HuH-7 (cell line): ENCODE measurements at places on chromosomes 1 and 21.

DNA sequence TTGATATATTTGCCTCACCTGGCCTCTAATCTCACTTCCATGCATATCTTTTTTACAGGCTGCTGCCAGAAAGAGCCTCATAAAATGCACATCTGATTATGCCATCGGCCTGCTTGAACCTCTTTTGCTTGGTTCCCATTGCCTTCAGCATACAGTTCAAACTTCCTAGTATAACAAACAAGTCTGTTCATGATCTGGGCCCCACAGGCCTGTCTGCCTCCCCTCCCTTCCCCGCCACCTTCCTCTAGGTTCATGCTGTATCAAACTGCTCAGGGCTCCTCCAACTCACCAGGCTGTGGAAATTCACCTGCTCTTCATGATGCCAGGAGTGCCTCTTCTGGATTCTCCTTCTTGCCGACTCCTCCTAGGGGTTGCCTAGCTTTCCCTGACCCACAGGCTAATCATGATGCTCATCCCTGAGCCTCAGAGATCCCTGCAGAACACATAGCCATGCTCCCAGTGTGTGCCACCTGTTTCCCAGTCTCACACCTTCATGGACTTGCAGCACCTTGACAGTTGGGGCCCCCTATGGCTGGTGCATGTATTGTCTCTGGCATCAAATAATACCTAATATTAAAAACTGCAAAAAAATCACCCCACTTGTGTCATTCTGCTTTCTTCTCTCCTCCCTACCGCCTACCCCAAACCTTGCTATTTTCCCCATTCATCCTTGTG lies 33.7 kb upstream of the CD2 start:
- DNase-seq: no peak

DNA sequence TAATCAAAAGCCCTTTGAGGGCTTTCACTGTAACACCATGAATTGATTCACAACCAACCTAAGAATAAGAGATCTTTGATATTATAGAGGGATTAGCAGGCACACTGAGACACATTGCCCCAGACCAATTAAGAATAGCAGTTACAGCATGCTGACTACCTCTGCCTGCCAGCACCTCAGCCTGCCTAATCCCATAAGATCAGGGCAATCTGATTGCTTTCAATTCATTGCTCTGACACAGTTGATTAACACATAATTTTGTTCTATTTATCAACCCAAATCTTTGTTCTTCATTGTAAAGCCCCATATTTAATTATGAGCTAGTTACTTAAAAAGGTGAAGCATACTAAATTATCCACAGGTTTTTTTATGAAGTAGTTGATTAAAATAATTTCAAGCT lies 548.8 kb upstream of the ZP4 start:
- no peak for DNase-seq

GRCh38 chr1:160777486-160778089 lies 18.4 kb upstream of the LY9 start:
- DNase-seq: peak; percentile 51

DNA sequence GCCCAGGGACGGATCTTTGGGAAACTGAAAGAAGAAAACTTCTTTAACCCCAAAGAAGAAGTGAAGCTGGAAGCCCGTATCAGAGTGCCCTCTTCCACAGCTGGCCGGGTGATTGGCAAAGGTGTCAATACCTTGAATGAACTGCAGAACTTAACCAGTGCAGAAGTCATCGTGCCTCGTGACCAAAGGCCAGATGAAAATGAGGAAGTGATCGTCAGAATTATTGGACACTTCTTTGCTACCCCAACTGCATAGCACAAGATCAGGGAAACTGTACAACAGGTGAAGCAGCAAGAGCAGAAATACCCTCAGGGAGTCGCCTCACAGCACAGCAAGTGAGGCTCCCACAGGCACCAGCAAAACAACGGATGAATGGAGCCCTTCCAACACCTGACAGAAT lies 114.0 kb downstream of the NBPF12 start:
- no peak for DNase-seq

- no peak for DNase-seq
Measured at GRCh38 chr1:78045563-78045925, 222 bp upstream of the GIPC2 start.

GRCh38 chr1:26352338-26352679 lies 1.6 kb downstream of the CRYBG2 start:
- no peak for DNase-seq

GRCh38 chr1:175629318-175629694 lies 114.1 kb downstream of the TNR start:
- DNase-seq: no peak

- no peak for DNase-seq
Measured at GRCh38 chr1:115791816-115792215, 23.3 kb upstream of the CASQ2 start.

DNA sequence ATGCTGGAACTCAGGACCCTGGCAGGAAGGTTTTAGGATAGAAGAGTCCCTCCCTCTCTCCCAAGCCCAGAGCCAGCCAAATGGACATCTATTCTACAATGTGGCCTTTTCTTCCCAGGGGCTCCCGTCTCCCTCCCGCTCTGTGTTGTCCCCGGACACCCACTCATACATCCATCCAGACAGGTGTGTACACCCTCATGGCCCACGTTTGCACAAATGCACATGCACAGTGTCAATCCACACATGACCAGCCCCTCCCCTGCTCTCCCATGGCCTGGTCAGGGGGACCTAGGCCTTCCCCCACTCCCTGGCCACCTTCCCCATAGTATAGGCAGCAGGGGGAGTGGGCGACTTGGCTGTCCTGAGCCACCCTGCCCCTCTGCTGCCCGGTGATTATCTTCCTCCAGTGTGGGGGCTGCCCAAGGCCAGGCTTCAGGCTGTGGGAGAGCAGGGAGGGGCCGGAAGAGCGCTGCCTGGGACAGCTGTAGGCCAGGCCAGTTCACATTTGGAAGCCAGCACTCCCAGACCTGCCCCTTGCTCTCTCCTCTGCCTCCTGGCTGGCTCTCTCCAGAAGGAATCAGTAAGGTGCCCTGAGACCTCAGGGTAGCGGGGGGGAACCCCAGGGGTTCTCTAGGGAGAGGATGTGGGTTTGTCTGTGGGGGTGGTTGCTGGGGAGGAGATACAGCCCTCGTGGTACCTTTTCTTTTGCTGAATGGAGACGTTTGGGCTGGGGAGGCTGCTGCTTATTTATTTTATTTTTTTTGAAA lies 4.1 kb upstream of the PTPN7 start:
- no peak for DNase-seq

DNA sequence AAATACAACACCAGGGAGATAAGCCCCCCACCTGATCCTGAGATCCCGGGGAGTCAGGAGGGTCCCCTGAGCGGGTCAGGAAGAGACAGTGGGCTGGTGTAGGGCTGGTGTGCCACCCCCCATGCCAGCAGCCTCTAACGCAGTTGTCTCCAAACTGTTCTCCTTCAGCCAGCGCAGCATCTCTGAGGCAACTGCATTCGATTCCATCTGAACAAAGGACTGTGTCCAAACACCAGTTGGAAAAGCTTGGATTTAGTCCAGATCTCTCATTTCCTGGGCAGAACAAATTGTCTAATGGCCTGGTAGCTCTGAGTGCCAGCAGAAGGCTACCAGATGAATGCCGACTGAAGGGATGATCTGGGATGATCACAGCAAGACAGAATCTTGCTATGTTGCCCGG lies 44.1 kb upstream of the EIF4G3 start:
- no peak for DNase-seq

DNA sequence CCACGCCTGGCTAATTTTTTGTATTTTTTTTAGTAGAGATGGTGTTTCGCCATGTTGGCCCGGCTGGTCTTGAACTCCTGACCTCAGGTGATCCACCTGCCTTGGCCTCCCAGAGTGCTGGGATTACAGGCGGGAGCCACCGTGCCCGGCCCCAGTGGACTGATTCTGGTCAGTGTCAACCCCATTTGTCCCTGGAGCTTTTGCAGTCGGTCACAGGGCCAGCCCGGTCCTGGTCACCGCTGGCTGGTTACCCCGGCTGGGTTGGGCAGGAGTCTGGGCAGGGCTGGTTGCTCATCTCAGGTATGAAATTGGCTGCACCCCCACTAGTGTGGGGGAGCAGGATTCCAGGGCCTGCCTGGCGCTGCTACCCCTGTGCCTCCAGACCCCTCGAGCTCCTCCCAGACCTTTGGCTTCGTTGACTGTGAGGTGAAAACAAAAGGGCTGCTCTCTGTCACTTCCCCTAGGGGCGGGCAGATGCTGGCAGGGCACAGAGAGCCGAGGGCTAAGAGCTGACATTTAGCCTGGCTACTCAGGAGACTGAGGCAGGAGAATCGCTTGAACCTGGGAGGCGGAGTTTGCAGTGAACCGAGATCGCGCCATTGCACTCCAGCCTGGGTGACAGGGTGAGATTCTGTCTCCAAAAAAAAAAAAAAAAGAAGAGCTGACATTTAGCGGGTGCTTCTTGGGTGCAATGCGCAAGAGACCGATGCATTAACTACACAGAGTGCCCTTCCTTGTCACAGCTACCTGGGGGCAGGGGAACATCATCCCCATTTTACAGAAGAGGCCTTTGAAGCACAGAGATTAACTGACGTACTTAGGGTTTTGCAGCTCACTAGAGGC lies 10.6 kb downstream of the TNFRSF1B start:
- DNase-seq: no peak

- no peak for DNase-seq
Measured at GRCh38 chr1:148347781-148348180, 135.3 kb downstream of the PPIAL4G start.

- no peak for DNase-seq
Measured at GRCh38 chr1:43359696-43360095, 915 bp downstream of the CDC20 start.

GRCh38 chr1:180229483-180230415 lies at the start of gene LHX4:
Gene LHX4, plus strand, starts transcription at chr1:180230264. Its CDS starts 266 bp downstream, at chr1:180230530.
- peak; percentile 88 for DNase-seq

- peak; percentile 98 for DNase-seq
Measured at GRCh38 chr1:225881959-225882693, at the start of gene TMEM63A. Gene TMEM63A, minus strand, starts transcription at chr1:225882380. Its CDS starts 4,800 bp downstream, at chr1:225877580.

DNA sequence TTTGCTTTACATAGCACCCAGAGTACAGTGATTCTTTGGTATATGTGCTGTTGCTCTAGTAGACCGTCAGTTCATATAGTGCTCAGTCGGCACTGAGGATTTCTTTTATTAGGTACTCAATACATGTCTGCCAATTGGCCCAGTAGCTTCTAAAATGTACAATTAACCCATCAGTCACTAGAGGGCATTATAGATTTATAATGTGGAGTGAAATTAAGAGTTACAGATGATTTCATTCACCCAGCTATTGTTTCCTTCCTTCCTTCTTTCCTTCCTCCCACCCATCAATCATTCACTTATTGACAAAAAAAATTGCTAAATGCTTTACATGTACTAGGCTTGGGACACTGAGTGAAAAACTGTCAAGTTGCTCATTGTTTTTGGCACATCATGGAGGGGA lies 263.6 kb upstream of the USP24 start:
- no peak for DNase-seq

DNA sequence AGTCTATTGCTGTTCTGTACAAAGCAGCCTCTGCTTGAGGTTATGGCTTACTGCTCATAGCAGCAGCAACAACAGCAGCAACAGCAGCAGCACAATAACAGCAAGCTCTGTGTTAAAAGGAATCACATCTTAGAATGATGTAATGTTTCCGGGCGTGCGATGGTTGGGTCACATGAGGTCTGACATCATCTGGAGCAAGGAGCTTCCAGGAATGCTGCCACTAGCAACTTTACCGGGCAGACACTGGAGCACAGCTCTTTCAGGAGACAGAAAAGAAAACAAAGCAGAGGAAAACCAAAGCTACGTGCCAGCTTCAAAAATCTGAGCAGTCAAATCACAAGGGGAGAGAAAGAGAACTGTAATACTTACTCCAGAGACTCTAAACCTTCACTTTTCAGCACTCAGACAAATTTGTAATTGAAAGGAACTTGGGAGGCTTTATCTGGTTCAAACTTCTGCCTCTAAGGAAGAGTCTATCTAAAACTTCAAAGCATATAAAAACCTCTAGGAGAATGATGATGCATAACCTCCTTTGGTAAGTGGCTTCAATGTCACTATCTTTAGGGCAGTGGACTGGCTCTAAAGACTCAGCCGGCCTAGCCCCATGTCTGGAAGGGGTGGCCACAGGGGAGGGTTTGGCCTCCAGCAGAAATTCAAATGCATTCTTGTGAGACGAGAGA lies 28.3 kb upstream of the RAB3GAP2 start:
- DNase-seq: peak; percentile 11

GRCh38 chr1:181352695-181353094 lies 130.6 kb upstream of the CACNA1E start:
- no peak for DNase-seq

- DNase-seq: peak; percentile 42
Measured at GRCh38 chr1:197868751-197869489, 33.5 kb upstream of the C1orf53 start.

DNA sequence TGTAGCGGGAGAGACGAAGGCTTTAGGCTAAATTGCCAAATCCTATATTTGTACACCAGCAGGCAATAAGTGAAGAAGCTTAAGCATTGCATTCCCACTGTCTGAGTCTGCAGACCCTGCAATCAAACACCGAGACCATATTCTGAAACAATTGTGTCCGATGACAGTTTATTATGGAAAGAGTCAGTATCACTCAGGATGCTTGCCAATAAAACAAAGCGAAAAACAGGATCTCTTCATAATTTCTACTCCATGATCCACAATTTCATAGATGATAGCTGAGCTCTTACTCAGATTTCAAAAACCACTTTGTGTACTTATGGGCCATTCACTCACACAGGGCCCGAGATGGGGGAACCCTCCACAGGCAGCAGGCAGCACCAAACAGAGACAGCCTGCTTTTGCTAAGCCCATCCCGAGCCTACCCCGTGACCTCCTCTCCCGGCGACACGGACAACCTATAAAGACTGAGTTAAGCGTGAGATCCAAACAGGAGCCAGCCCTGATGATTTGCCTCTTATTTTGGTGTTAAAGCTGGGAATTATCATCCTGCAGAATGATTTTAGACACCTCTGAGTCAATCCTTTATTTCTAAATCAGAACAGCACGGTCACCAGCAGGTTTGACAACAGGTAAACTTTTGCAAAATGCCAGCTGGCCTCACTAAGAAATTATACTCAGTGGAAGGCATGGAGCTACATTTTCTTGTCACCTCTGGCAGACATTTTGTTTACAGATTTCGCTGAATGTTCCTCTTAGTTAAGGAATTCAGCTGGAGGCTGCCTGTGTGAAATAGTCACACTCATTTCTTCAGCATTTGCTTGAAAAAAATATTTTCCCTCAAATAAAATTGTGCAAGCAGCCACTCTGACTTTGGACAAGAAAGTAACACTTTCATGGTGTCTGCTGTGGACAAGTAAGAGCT lies 212.4 kb downstream of the GPATCH2 start:
- DNase-seq: no peak

DNA sequence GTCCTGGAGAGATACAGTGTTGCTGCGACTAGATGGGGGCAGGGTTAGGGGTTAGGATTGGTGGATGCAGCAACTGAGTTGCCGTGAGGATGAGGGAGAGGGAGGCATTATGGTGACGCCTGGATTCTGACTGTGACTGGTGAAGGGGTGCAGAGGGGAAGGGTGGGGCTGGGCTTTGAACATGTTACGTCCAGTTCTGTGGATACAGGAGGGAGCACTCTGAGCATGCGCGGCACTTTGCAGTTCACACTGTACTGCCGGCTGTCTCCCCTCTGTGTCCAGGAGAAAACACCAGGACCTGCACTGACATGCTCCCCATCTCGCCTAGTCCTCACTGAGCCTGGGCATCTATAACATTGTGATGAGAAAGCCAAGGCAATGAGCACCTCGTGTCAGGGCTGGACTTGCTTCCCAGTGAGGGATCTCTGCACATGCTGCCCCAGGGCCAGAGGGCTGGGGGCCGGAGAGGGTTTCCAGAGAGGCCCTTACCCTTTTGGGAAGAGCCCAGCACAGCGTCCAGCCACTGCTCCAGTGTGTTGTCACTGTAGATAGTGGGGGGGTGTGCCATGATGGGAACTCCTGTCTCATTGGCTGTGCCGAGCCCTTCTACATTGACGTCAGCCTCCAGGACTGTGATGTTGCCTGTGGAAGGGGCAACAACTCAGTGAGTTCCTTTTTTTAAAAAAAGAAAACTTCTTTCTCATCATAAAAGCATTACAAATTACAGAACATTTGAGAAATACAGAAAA lies 7.6 kb downstream of the FAM151A start:
- DNase-seq: no peak
